Left ventricle myocardium superior (tissue), 1 donor: ENCODE measurements at places on chromosomes 5 and 9. TPM values are rescaled to one million over a fixed set of nuclear protein-coding genes. Genes with fewer than 3 reads are reported as not detected.

GRCh38 chr5:149957855-149958254 lies 2.7 kb upstream of the SLC26A2 start:
- DNase-seq = no peak

DNA sequence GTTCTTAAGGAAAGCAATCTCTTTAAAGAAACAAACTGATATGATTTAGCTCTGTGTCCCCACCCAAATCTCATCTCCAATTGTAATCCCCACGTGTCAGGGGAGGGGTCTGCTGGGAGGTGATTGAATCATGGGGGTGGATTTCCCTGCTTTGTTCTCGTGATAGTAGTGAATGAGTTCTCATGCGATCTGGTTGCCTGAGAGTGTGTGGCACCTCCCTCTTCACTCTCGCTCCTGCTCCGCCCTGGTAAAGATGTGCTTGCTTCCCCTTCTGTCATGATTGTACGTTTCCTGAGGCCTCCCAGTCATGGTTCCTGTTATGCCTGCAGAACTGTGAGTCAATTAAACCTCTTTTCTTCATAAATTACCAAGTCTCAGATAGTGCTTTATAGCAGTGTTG lies 412.7 kb upstream of the SMC2 start:
- no peak for DNase-seq

DNA sequence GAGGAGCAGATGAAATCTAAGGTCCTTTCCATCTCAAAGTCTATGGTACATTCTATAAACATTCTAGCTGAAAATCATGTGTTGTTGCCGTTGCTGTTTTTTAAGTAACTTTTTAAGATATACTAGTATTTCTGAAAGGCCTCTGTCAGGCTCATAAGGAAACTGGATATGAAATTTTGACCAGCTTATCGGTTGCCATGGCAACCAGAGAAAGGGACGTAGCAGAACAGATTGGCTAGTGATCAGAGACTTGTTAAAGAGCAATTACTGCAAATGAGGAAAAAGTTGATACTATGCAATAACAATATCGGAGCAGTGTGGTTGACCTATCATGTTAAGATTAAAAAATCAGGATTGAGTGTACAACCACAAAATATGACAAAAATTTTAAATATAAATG lies 57.0 kb upstream of the RNF180 start:
- no peak for DNase-seq

DNA sequence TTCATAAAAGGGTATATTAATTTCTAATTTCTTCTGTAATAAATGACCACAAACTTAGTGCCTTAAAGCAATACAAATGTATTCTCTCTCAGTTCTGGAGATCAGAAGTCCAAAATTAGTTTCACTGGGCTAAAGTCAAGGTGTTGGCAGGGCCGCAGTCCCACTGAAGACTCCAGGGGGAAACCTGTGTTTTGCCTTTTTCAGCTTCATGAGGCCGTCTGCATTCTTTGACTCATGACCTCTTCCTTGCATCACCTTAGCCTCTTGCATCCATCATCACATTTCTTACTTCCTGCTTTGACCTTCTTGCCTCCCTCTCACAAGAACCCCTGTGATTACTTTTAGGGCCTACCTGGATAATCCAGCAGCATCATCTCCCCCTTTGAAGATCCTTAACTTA lies 42.0 kb upstream of the ALDH1B1 start:
- DNase-seq = no peak

DNA sequence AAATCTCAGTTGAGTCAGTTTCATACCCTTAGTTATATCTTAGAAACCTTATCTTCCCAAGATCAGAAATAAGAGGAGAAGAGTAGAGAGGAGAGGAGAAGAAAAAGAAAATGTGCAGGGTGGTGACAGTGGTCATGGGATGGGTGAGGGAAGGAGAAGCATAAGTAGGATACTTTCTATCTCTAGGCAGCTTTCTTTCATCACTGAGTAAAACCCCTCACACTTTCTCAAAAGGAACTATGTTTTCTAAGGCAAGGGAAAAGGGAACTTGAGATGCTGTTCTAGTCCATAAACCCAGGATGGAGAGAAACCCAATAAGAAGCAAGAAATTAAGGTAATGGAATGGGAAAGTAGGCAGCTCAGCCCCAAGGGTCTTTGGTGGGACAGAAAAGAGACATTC lies 225.3 kb downstream of the MCTP1 start:
- DNase-seq = no peak

- DNase-seq = no peak
Measured at GRCh38 chr5:169651526-169651925, 14.5 kb downstream of the DOCK2 start.

- no peak for DNase-seq
Measured at GRCh38 chr9:135976944-135977343, 15.8 kb upstream of the UBAC1 start.

DNA sequence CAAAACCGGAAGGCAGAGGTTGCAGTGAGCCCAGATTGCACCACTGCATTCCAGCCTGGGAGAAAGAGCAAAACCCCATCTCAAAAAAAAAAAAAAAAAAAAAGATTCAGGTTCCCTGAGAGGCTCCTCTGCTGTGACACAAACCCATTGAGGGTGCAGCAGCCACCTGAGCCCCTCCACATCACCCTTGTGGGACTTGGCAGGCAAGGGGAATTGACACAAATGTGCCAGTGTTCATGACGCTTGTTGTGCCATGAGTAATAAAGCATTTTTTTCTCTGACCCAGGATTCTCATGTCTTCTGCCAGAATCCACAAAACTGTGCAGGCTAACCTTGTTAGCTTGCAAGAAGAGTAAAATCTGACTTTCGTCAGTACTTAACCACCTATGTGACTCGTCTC lies 149.6 kb downstream of the TTC39B start:
- DNase-seq = no peak

GRCh38 chr5:54049144-54049543 lies 261.2 kb downstream of the ARL15 start:
- no peak for DNase-seq

OR1J2 gene
- total RNA-seq = not detected

GBGT1 gene
- 6.2 TPM for total RNA-seq

CTXN3 gene
- not detected for total RNA-seq
